ENCODE measurements at places on chromosomes 6 and 20.

DNA sequence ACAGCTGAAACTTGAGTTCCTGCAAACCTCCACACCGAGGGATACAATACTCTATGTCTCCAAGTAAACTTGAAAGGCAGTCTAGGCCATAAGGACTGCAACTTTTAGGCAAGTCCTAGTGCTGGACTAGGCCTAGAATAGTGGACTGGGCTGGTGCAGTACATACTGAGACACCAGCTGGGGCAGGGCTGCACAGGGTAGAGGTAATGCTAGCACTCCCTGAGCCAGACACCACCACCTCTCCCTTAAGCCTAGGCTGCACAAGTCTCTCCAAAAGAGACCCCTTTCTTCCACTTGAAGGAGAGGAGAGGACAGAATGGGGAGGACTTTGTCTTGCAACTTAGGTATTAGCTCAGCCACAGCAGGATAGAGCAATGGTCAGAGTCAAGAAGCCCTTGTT, 65.7 kb upstream of the PTPRK start:
- no peak for DNase-seq

DNA sequence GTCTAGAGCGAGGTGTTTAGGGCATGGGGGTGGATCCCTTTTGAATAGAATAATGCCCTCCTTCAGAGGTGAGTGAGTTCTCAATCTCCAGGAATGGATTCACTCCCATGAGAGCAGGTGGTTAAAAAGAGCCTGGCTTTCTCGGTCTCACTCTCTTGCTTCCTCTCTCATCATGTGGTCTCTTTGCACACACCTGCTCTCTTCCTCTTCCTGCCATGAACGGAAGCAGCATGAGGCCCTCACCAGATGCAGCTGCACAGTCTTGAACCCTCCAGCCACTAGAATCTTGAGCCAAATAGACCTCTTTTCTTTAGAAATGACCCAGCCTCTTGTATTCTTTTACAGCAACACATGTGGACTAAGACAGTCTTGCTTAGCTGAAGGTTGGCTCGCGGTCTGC, 119.3 kb downstream of the BMP7 start:
- DNase-seq: no peak

DNA sequence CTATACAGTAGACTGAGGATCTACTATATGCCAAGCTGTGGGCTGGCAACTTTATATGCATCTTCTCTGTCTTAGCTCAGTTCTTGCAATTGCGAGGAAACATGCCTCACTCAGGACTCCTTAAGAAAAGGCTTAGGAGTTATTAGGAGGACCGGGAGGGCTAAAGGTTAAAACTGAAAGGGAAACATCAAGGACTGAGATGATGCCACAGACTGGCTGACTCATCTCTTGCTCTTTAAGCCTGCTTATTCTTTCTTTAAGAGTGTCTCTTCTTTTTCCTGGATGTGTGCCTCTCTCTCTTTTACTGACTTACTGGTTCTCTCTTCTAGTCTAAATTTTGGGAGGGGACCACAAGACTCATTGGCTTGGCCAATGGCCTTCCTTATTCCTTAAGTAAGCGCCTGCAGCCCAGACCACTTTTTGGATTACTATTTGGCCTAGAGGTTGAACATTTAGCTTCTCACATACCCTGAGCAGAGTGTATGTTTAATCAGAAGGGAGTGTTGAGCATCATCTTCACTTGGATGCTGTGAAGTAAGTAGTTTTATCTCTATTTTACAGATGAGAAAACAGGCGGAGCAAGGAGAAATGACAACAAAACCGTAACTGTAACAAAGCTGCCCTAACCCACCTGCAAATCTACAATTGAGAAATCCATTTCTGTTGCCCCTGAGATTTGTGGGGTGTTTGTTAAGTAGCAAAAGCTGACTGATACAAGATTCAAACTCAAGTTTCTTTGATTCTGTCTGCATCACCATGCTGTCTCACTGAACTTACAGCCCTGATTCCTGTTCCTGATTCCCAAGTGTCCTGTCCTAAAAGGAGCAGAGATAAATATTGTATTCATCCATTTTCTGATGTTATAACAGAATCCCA, 7.2 kb upstream of the SDC4 start:
- no peak for DNase-seq

GRCh38 chr6:53837865-53838769, 43.3 kb downstream of the LRRC1 start:
- no peak for DNase-seq

GRCh38 chr20:32482143-32482441, 103.0 kb downstream of the NOL4L start:
- DNase-seq: no peak

GRCh38 chr6:46935687-46936086, 13.9 kb upstream of the ADGRF5 start:
- DNase-seq: no peak

Measured in CD8-positive, alpha-beta T cell (primary cell).